ENCODE measurements at places on chromosomes 1 and 21.

- peak; percentile 75 for DNase-seq
Measured at GRCh38 chr1:56374026-56374974, 205.1 kb downstream of the PLPP3 start.

DNA sequence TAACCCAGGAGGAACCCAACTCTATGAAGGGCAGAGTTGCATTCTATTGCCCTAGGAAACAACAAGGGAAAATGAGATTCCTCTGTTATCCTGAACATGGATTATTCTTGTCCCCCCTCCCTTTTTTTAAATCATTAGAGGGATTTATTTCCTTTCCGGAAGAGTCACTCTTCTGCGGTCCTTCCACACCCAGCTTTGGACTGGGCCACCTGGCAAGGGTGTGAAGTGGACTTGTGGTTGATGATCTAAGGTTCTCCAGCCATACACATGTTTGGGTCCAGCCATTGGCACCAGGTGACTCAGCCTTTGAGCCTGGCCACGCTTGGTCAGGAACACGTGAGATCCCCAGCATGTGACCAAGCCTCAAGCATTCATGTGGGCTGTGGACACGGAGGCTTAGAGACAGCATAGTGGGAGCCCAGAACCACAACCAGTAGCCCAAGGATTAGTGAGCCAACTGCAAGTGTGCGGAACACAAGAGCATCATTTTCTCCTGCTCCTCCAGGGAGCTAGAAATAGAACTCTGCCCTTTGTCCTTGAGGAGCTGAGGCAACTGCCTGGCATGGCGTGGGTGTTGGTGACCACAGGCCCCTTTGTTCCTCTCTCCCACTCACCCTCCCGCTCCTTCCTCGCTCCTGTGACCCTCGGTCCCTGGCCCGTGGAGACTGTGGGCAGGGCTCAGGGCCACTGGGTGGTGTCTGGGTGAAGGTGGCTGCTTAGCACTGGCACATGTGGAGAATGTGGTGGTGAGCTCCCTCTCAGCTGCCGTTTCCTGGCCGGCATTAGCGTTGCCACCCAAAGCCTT is 50.1 kb downstream of the NENF start:
- DNase-seq: peak; percentile 94

- DNase-seq: no peak
Measured at GRCh38 chr1:203521812-203522211, 27.9 kb downstream of the OPTC start.

- DNase-seq: no peak
Measured at GRCh38 chr1:167120899-167121298, 27.0 kb downstream of the STYXL2 start.

- DNase-seq: no peak
Measured at GRCh38 chr1:215584389-215584788, 17.3 kb downstream of the KCTD3 start.

- DNase-seq: peak; percentile 54
Measured at GRCh38 chr1:116852910-116853309, 56.8 kb upstream of the PTGFRN start.

Data from RPMI7951 (cell line).